ENCODE measurements at places on chromosomes 7 and 10.

DNA sequence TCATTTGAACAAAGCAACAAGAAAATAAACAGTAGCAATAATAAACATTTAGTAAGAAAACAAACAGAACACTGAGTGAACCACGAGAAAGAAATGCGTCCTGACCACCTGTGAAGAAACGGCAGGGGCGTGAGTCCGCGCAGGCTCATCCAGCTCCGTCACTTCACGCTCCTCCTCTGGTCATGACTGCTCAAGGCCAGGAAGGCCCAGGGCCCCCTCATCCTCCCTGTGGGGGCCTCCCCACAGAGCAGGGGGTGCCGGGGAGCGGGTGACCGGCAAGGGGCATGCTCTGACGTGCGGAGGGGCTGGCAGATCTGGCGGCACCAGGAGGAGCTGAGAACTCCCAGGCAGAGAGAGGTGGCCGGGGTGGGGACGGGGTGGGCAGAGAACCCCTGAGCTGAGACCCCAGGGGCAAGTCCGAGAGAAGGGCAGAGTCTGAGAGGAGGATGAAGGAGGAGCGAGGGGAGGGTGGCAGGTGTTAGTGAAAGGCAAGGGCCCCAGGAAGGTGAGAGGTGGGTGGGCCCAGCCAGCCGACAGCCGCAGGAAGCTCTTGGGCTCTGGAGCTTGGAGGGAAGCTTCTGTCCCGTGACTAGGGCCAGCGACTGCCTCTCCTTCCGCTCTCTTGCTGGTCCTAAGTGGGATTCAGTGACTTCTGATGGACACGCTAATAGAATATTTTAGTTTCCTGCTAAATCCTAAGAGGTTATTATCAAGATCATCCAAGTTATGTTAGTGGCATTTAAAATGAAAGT lies 223.9 kb downstream of the TCERG1L start:
- no peak for DNase-seq

DNA sequence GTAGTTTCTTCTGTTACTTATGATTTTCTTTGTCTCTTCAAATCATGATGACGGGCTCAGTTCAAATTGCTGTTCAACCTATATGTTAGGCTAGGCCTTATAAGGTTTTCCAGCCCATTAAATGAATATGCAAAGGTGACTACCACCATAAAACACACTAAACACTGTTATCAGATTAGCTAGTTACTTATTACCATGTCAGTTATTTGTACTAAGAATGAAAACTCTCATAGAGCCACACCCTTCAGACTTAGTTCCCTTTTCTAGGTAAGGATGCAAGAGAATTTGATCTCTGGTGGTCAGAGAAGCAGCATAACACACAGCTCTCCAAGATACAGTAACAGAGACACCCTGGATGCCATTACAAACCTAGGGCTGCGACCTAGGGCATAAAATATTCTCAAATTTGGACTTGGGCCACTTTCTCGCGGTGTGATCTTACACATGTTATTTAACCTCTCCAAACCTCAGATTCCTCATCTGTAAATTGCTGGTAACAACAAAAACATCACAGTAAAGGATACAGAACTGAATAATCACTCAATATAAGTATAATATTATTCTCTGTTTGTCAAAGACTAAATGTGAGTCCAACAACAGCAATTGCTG lies 35.6 kb downstream of the ANKMY2 start:
- DNase-seq: no peak

GRCh38 chr7:53237344-53237913 lies 202.0 kb downstream of the POM121L12 start:
- no peak for DNase-seq

- no peak for DNase-seq
Measured at GRCh38 chr10:87622314-87623004, 37.2 kb upstream of the PAPSS2 start.

DNA sequence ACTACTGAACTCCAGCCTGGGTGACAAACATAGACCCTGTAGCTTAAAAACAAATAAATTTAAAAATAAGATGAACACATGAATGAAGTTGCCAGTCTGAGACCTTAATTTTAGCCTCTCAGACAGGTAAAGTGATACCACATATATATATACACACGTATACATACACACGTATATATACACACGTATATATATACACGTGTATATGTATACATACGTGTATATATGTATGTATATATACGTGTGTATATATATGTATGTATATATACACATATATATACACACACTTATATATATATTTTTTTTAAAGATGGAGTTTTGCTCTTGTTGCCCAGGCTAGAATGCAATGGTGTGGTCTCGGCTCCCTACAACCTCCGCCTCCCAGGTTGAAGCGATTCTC lies 62.7 kb downstream of the UBE2H start:
- no peak for DNase-seq

DNA sequence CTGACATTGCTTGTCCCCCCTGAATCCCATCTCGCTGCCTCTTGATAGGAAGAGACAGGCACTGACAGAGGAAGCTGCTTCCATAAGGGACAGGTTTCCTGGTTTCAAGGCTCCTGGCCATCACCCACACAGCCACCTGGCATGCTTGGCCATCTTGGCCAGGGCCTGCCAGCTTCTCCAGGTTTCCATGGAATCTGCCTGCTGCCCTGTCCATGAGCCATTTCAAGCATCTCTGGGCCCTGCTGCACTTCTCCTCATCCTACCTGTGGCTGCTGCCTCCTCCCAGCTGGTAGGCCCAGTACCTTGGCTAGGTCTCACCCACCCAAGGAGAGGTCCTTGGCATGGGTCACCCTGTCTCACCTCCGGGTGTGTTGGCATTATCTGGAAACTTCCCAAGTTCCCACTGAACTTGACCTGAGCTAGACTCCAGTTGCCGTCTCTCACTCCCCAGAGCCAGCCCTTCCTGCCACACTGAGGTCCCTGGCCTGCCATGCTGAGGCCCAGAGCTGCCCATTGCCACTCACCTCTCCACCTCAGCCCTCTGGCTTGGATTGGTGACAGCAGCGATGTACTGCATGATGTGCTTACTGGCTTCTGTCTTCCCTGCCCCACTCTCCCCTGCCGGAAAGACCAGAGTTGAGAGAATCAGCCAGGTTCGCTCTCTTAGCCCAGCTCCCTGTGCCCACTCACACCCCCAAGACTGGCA lies 2.6 kb downstream of the MYO1G start:
- DNase-seq: no peak

- no peak for DNase-seq
Measured at GRCh38 chr7:150335774-150336112, 5.7 kb downstream of the RARRES2 start.

GRCh38 chr7:150450491-150451001 lies at the start of gene GIMAP8:
Gene GIMAP8 (plus strand): TSS chr7:150450630. CDS start chr7:150466699, 16,069 bp downstream.
- no peak for DNase-seq

GRCh38 chr7:33743594-33743993 lies 161.7 kb upstream of the BMPER start:
- no peak for DNase-seq

DNA sequence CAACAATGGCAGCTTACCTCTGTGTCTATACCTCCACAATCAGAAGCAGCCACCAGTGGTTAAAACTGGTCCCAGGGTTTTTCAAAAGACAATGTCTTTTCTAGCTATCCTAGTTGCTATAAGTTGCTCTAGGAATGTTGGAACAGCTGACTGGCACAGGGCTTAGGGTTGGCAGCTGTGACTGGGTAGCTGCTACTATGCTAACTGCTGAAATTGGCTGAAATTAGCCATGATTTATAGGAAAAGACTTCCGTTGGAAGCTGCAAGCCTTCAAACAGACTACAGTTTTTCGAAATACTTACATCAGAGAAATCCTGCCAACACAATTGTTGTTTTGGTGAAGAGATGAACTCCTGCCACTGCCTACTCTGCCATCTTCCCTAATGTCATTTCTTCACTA lies 102.3 kb downstream of the MKX start:
- DNase-seq: no peak

DNA sequence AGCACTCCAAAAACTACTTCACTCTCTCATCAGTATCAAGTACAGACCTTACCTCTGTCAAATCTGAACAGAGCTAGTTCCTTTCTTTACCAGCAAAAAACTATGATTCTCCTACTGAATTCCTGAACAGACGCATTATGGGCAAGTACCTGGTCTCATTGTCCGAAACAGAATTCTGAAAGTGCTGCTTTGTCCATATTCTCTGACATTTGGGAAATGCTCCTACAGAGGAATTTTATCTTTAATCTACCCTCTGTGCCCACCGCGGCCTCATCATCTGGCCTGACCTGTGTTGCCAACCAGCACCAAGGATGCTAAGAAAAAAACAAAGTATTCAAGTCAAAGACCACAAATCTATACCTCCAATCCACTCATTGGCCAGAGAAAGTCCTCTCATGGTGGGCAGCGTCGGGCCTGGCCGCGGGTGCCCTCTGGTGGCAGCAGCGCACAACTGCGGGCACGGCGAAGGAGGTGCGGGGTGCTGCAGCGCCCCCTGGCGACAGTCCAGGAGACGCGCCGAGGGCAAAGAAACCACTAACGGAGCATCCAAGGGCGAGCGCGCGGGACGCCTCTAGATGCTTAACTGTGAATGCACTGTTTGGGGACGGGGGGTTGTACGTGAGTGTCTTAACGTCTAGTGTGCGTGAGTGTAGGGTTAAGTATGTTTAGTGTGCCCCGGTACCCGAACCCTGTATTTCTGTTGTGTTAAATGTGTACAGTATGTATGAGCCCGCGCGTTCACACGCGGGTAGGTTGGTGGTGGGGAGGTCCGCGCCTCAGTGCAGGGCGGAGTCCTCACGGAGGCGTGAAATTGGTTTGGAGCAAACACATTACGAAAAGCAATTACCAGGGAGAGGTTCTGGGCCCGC lies 5.0 kb upstream of the GBX1 start:
- DNase-seq: no peak

DNA sequence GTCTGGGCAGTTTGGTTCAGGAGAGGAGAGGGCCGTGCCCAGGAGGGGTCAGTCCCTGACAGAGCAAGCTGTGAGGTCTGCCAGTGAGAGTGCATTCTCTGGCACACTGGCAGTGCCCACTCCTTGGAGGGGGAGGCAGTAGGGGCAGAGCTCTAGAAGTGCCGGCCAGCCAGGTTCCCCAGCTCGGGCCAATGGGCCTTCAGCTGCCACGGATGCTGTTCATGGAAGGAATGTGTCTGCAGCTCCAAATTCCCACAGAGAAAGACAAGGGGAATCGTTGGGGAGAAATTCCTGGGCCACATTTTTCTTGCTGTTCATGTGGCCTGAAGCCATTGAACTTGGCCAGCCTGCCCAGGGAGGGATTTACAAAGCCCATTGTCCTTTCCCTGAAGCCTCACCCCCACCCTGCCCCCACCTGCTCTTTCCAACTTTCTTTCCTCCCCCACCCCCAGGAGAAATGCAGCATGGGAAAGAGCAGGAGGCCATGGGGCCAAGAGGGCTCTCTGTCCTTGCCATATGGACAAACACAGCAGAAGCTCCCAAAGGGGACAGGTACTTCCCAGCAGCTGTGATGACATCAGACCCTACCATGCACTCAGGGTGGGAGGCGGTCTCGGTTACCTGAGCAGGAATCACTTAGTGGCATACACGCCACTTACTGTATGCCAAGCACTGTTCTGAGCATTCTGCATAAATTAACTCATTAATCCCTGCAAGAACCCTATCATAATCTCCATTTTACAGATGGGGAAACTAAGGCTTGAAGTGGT lies 70.7 kb downstream of the ARHGAP22 start:
- no peak for DNase-seq

DNA sequence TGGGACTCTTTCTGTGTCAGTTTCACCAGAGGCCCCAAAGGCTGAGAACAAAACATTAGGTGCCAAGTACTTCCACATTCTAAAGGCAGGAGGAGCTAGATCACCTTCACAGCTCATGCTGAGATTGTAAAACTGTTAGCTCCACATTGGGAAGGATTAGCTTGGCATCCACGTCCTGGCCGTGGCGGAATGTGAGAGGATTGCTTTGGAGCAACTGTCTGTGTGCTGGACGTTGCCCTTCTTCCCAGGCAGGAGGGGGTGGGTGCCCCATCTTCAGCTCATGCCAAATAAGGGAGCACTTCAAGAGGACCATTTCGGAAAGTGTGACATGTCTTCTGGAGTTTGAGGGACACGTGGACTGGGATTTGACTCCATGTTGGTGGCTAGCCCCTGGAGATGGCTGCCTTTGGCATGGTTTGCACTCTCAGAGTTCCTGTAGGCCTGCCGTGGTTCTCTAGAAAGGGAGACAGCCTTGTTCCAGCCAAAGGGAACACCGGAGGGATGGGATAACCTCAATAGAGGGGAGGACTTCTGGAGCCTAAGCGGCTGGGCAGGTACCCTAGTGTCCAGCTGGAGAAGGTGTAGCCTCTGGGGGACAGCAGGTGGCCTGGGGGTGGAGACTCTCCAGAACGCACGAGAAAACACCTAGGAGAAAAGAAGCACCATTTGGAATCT lies 19.9 kb upstream of the FMC1 start:
- no peak for DNase-seq

GRCh38 chr7:133114519-133114918 lies 32.6 kb upstream of the CHCHD3 start:
- no peak for DNase-seq

- no peak for DNase-seq
Measured at GRCh38 chr7:14501436-14501835, 401.1 kb downstream of the DGKB start.

DNA sequence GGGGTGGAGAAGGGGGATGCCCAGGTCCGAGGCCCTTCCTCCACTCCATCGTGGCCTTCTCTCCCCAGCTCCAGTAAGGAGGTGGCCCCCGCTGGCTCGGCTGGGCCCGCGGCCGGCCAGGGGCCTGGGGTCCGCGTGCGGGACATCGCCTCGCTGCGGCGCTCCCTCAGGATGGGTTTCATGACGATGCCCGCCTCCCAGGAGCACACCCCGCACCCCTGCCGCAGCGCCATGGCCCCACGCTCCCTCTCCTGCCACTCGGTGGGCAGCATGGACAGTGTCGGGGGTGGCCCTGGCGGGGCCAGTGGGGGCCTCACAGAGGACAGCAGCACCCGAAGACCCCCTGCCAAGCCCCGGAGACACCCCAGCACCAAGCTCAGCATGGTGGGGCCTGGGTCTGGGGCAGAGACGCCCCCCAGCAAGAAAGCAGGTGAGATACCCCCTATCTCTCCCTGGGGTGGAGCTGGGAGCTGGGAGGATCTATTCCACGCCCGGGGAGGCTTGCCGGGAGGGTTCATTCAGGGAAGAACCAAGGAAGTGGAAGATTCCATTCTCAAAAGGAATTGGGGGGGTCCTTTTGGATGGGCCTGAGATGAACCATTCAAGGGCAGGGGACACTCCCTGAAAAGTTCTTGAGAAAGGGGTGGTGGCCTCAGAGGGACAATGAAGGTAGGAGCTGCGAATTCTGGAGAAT lies 3.2 kb downstream of the NYAP1 start:
- no peak for DNase-seq
